Testis (tissue), 5 donors: ENCODE measurements at places on chromosomes 3 and 15.

DNA sequence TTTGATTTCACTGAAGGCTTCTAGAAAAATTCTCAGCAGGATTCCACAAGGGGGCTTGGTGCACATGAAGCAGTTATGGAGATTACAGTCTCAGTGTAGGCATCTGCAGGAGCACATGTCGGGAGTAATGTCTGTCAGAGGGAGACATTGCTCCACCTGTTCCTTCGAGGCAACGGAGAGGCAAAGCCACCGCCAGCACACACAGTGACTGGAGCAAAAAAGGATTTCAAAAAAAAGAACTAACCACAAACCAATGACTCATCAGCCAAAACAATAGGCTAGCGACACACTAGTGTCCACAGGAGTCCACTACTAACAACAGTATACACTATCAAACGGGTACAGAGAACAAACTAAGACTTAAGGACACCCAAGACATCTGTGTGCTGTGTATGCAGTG lies 68.9 kb downstream of the NPTN start:
- no peak for DNase-seq

GRCh38 chr3:58099865-58100264 lies 91.6 kb downstream of the FLNB start:
- DNase-seq: no peak

DNA sequence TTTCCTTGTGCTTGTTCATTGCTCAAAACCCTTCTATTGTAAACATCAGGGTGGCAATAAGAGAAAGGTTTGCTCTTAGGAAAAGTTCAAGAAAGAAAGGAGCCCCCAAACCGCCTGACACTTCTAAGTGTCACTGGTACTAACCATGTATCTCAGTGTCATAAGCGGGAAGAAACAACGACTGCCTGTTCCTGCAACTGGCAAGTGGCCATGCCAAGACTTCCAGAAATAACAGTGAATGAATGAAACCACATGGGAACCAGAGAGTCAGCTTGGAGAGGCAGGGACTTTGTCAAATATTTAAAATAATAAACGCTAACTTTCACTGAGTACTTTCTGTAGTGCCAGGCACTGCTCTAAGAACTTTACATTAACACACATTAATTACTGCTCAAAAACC lies 1.1 kb downstream of the PLSCR2 start:
- peak; percentile 21 for DNase-seq

GRCh38 chr15:49988766-49989165 lies 130.3 kb downstream of the ATP8B4 start:
- DNase-seq: no peak

GRCh38 chr3:141086188-141086587 lies 35.0 kb downstream of the SPSB4 start:
- DNase-seq: no peak

DNA sequence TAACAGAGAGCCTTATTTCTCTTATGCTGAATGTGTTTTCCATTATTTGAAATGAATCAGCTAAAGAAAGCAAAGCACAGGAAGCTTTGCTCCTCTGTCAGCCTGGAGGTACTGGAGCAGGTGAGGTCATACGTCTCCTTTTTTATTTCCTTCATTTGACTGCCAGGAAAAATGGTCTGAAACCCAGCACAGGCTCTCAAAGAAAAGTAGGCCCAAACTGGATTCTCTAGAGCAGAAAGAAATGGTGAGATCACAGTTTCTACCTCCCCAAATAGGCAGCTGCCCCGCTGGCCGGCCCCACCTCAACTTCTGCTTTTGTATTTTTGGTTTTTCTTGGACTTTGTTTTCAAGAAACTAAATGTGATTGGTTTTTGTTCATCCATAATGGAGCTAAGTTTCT lies 95.1 kb downstream of the RPL39L start:
- DNase-seq: no peak

DNA sequence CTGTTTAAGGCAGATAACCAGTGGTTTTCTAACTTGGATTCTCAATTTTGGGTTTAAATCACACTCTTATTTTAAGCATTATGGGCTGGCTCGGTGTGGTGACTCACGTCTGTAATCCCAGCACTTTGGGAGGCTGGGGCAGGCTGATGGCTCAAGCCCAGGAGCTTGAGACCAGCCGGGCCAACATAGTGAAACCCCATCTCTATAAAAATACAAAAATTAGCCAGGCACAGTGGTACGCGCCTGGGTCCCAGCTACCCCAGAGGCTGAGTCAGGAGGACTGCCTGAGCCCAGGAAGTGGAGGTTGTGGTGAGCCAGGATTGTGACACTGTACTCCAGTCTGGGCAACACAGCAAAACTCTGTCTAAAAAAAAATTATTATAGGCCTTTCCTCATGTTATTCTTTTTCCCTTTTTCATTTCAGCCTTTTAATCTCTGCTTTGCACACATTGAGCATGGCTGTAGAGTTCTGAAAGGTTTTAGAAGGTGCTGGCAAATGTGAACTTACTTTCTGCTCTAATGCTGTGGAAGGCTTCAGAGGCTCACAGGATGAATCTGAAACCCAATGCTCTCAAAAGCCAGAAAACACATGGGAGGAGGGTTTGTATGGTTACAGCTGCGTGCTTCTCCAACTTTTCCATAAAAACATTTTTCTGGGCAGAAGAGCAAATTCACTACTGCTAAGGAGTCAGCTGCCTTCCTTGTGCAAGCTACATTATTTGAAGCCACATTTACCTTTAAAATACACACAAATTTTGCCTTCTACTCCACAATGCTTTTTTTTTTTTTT lies 32.5 kb downstream of the CHAC1 start:
- DNase-seq: no peak

- DNase-seq: no peak
Measured at GRCh38 chr3:67290438-67290837, 292.3 kb downstream of the KBTBD8 start.

DNA sequence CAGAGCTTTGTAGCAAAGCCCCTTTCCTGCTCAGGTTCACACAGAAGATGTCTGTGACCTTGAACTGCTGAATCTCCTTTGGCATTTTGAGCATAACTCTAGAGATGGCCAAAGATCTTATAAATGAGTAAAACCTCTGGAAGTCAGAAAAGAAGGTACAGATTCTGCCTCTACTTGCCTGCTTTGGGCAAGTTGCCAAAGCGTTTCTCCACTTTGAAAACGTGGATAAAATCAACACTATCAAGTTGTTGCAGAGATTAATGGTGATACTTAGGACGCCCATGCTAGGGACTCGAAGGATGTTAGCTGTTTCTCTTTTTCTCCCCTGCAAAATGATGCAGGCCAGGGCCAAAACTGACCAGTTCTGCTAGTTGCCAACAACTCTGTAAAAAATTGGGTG lies 68.0 kb upstream of the CMTM7 start:
- no peak for DNase-seq

DNA sequence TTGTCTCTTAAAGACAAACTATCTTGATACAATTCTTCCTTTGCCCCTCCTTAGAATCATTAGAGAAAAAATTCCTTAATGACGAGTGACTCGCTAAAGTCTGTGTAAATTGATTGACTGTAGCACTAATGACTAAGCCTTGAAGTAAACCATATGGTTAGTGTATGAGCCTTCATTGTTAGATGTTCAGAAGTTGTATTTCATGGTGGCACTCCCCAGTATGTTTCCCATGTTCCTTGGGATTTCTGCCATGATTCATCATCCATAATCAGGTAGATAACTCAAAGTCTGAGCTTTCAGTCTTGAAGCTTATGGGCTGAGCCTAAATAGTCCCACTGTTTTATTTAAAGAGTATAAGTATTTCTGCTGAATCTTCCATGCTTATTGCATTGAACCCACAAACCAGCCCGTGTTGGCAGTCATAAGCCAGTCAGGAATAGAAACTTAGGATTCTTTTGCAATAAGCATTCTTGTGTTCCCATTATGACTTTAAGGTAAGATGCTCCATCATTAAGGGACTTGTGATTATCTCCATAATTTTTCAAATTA lies 371.2 kb upstream of the RARB start:
- DNase-seq: no peak

DNA sequence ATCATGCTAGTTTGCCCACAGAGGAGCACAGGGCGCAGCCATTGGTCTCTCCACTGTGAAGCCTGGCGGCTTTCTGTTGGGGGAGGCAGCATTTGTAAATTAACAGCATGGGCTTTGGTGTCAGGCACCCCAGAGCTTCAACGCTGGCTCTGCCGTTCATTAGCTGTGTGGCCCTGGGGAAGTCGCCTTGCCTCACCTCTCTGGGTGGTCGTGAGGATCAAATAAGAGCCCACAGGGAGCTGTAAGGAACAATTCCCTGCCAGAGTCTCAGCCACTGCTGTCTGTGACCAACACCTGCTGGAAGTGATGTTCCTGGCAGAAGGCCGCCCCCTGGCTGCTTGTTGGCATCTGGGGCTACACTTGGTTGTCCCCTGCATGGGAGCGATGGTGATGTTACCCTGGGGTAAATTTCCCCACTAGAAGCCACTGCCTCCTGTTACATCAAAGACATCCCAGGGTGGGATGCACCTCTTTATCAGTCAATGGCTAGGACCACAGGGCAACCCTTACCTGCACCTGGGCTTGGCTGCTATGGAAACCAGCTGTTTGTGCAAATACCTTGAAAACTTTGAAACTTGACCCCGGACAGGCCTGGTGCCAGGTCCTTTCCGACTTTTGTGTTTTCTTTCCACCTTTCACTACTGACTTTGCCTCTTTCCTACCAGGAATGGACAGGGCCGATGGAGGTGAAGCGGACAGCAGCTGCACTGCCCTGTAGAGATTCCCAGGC lies 36.9 kb downstream of the DNASE1L3 start:
- peak; percentile 81 for DNase-seq

DNA sequence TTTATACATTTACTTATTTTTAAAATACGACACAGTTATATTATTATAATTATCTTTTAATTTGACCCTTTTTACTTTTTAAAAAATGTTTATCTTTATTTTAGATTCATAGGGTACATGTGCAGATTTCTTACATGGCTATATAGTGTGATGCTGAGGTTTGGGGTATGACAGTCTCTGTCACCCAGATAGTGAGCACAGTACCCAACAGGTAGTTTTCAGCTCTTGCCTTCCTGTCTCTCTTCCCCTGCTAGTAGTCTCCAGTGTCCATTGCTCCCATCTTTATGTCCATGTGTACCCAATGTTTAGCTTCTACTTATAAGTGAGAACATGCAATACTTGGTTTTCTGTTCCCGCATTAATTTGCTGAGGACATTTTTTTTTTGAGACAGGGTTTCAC lies 21.8 kb upstream of the KCNMB2 start:
- DNase-seq: no peak
